ENCODE measurements at places on chromosomes 7 and 10.
A peak's percentile ranks its signal among the peaks of the same experiment; 100 is the strongest.

DNA sequence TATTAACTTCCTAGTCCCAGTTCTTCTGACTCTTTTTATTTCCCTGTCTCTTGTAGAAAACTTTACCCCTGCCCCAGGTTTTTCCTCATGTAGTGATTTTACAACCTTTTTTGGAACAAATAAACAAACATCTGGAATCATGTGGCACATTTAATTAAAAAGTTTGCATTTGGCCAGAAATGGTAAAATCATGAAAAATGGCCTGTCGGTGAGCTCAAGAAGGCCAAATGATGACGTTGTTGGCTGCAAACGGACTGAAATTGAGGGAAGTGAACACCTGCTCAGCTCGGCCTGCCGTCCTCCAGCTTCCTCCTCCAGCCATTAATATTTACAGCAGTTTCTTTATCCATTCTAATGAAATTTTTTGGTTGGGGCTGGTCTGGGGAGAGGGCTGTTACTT, 902.8 kb downstream of the LRMDA start:
- no peak for DNase-seq

DNA sequence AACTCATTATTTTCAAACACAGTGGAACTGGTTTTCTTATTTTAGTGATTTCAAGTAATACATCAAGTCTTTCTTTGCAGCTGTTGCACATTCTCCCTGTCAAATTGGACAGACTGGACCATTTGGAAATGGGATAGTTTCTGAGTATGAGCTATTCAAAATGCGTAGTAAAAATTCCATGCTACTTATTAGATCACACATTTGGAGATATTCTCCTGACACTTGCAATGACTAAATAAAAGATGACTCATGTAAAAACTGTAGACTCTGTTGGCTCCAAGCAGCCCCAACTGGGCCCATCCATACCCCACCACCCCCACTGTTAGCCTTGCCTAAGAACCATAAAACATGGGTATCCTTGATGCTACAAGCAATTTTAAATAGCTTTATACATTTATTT, 25.9 kb upstream of the BICC1 start:
- no peak for DNase-seq

DNA sequence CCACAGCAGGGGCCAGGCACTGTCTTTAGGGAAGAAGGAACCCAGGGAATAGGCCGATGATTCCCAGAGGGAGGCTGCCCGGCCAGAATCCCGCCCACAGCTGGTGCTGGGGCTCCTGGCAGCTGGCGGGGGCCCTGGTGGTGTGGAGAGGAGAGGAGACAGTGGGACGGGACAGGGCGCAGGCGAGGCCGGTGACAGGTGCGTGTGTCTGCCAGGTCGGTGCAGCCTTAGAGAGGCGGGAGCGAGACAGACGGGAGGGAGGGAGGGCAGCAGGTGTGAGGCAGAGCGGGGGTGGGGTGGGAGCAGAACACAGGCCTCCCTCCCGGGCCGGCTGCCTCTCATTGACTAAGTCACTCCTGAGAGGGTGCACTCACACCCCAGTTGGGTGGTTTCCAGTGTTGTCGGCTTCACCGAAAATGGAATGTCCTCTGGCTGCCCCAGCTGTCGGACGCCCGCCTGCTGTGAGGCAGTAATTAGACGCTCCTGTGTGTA, 55.2 kb downstream of the ELFN1 start:
- DNase-seq, result no peak

- DNase-seq, result no peak
Observed at GRCh38 chr7:116942504-116942903, 10.8 kb upstream of the ST7 start.

DNA sequence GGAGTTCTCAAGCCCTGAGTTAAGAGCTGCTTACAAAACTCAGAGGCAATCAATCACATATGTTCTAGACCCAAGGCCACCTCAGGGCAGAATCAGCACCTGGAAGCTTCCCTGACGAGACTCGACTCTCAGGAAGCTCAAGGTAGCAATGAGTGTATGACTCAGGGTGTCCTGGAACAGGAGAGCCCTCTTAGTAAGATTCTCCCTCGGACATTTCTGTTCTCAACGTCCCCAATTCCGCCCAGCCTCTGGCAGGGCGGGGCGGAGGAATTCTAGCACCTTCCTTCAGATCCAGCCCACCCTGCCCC, 39.6 kb upstream of the PROSER2 start:
- no peak for DNase-seq

- no peak for DNase-seq
Observed at GRCh38 chr7:37927773-37928444, 7.5 kb downstream of the EPDR1 start.

DNA sequence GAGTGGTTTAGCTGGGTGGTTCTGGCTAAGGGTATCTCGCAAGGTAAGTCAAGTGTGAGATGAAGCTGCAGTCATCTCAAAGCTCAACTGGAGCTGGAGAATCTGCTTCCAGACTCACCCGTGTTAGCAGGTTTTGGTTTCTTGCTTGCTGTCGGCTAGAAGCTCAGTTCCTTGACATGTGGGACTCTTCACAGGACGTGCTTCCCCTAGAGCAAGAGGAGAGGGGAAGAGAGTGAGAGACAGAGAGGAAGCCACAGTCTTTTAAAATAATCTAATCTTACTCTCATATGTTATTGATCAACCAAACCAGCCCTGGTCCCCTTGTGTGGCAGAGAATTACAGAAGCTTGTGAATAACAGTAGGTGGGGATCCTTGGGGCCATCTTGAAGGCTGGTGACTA, 199.5 kb downstream of the REEP3 start:
- no peak for DNase-seq

DNA sequence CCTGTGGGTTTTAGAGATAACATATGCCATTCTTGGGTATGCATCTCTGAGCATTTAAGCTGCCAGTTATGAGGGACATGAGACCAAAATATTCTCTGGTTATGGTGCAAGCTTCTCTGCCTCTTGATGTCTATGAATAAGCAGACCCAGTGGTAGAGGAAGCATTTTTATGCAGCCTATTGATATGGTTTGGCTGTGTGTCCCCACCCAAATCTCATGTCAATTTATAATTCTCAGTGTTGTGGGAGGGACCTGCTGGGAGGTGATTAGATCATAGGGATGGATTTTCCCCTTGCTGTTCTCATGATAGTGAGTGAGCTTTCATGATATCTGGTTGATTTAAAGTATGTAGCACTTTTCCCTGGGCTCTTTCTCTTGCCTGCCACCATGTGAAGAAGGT, 187.2 kb downstream of the ARHGAP12 start:
- no peak for DNase-seq

DNA sequence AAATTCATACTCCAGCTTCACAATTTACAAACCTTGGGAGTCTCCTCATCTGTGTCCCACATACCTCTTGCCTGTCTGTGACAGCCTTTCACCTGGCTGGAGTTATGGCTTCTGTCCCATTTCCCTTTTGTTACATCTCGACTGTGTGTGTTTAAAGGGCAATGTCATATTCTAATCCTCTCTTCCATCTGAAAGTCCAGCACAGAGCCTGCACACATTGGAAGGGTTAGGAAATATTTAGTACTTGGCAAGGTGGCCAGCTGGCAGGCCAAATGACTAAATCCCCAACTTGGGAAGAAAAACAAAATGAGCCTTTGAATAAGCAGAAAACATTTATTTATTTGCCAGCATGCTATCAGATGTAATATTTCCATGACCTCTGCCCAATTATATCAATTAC, 120.1 kb upstream of the STK17A start:
- DNase-seq, result no peak

GRCh38 chr10:128922619-128923196, 544.3 kb upstream of the MGMT start:
- no peak for DNase-seq

DNA sequence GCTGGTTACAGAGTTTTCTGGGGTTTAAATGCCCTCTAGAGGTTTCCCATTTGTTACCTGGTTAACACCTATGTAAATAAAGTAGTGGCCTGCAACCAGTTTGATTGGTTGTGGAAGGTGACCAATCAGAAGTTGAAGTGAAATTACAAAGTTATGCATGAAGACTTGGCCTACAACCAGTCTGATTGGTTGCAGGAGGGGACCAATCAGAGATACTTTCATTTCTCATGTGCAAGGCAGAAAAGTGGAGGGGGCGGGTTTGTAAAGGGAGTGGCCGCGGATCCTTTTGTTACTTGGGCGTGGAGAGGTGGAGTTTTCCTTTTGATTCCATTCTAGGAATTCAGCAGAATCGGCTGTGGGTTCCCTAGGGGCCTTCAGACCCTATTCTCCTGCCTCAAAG, 80.8 kb downstream of the SEC23IP start:
- DNase-seq, result peak; percentile 50

- no peak for DNase-seq
Observed at GRCh38 chr10:129043691-129044090, 423.4 kb upstream of the MGMT start.

- no peak for DNase-seq
Observed at GRCh38 chr10:61763778-61764177, 101.0 kb downstream of the CABCOCO1 start.

- DNase-seq, result peak; percentile 45
Observed at GRCh38 chr7:23184709-23185359, 3.0 kb downstream of the NUP42 start.

GRCh38 chr7:102313997-102314780, 27.5 kb downstream of the SH2B2 start:
- DNase-seq, result no peak

DNA sequence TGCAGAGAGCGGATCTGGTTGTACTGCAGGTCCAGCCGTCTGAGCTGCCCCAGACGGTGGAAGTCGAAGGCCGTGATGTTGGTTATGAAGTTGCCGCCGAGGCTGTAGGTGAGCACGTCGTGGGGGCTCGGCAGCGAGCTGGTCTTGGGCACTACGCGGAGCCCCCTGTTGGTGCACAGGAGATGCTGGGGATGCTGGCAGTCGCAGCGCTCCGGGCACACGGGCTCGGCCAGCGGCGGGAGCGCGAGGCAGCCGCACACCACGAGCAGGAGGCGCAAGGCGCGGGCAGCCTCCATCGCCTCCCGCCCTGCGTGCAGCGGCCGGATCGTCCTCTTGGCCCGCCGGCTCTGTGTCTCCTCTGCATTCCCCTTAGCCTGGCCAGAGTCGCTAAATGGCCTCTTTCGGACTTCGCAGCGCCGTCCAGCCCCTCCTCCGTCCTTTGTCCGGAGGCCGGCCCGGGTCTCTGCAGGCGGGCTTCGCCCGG, 337 bp downstream of the TRIL start:
- DNase-seq, result no peak

DNA sequence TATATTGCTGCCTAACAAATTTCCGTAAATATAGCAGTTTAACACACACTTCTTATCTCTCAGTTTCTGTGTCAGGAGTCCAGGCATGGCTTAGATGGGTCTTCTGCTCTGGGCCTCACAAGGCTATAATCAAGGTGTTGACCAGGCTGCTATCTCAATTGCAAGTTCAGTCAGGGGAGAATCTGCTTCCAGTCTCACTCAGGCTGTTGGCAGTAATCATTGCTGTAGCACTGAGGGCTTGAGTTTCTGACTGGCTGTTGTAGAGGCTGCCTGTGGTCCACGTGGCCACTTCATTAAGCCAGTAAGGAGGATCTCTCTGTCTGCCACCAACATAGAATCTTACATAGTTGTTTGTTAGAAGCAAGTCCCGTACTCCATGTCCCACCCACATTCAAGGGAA, 138.4 kb downstream of the ST7 start:
- no peak for DNase-seq

GRCh38 chr10:42594246-42594650, 44.1 kb downstream of the ZNF33B start:
- peak; percentile 88 for DNase-seq

DNA sequence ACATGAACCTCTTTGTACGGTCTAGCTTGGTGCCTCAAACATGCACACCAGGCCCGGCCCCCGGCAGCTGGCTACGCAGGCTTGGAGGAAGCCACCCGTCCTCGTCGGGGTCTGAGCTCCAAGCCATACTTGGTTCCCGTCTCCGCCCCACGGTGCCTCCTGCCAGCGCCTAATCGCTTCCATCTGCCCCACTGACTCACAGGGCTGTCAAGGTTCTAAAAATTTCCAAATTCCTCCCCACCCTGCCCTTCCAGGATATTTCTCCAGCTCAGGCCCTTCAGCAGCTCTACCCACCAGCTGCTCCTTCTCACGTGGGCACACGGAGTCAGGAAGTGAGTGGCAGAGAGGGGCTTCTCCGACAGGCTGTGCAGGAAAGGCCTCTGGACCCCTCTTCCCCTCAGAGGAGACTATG, 38.8 kb downstream of the TMEM270 start:
- no peak for DNase-seq

- DNase-seq, result peak; percentile 24
Observed at GRCh38 chr10:15209827-15210509, 41.5 kb upstream of the NMT2 start.

All from NCI-H226 (cell line).